Epithelial cell of prostate (primary cell): ENCODE measurements at places on chromosomes 16 and 17.

DNA sequence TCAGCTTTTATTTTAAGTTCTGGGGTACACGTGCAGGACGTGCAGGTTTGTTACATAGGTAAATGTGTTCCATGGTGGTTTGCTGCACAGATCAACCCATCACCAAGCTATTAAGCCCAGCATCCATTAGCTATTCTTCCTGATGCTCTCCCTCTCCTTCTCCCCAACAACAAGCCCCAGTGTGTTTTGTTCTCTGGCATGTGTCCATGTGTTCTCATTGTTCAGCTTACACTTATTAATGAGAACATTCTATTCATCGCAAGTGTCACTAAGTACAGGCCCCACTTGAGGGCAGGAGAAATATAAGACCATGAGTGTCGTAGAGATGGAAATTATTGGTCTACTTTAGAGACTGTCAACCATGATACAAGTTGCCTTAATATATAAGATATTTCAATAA lies 615.1 kb downstream of the CDH8 start:
- no peak for DNase-seq

- no peak for DNase-seq
These were observed 14.6 kb downstream of the HOXB1 start for GRCh38 chr17:48515925-48516900.

- no peak for DNase-seq
These were observed 92.2 kb upstream of the CPHXL start for GRCh38 chr16:75818491-75818890.

DNA sequence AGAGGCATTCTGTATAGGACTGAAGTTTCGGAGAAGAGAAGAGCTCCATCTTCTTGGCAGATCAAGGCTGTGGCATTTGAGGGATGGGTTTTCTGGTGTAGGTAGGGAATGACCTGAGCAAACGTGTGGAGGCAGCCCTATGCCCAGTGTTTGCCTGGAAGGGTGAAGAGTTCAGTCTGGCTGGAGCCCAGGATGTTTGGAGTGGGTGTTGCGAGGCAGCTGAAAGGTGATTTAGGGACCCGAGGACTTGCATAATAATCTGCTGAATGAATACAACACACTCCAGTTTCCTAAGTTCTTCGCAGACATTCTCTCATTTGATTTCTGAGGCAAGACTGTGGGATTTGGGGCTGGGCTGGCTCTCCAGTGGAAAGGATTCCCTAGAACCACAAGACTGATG lies 186.2 kb downstream of the CYLD start:
- no peak for DNase-seq

DNA sequence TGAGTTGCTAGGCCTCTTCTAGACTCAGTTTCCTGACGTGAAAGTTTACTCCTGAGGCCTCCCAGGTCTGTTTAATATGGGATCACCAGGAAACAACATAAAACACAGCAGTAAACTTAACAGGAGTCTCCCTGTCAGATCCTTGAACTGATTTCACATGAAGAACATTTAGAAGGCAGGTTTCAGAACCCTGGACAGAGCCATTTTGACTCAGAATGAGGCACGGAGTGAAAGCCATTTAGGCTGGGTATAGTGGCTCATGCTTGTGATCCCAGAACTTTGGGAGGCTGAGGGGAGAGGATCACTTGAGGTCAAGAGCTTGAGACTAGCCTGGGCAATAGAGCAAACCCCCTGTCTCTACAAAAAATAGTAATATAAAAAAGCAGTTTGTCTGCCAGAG lies 289.1 kb downstream of the CA10 start:
- DNase-seq: no peak

GRCh38 chr16:15915555-15916081 lies 27.2 kb upstream of the CEP20 start:
- DNase-seq: no peak

- DNase-seq: no peak
These were observed 5.6 kb upstream of the CD300LB start for GRCh38 chr17:74536890-74537289.

DNA sequence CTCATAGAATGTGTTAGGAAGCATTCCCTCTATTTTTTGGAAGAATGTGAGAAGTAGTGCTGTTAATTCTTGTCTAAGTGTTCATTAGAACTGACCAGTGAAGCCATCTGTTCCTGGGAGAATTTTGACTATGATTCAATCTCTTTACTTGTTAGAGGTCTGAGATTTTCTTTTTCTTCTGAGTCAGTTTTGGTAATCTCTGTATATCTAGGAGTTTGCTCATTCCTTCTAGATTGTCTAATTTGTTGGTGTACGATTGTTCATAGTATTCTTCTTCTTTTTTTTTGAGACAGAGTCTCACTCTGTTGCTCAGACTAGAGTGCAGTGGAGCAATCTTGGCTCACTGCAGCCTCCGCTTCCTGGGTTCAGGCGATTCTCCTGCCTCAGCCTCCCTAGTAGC lies 20.4 kb downstream of the NFATC3 start:
- DNase-seq: no peak

DNA sequence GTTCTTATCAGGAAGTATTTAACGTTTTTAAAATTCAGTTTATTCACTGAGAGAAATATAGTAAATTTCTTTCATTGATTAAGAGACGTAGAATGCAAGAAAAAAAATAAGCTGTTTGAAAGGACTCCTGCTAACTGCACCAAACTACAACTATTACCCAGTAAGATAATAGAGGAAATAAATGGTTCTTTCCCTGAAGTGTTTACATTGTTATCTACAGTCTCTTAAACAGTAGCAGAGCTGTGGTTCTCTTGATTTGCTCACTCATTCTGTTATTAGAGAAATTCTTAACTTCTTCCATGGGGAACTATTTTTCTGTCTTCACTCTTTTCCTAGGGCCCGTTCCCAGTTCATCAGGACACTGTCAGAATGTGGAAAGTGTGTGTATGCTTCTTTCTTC lies 973.0 kb downstream of the KCNJ2 start:
- no peak for DNase-seq

- DNase-seq: no peak
These were observed 80.4 kb upstream of the ERCC4 start for GRCh38 chr16:13839577-13839976.

GRCh38 chr17:41680426-41681040 lies 8.2 kb upstream of the EIF1 start:
- DNase-seq: no peak

GRCh38 chr16:513950-514349 lies 13.6 kb upstream of the CAPN15 start:
- no peak for DNase-seq

- DNase-seq: no peak
These were observed 29.1 kb downstream of the AKAP1 start for GRCh38 chr17:57114085-57114673.

DNA sequence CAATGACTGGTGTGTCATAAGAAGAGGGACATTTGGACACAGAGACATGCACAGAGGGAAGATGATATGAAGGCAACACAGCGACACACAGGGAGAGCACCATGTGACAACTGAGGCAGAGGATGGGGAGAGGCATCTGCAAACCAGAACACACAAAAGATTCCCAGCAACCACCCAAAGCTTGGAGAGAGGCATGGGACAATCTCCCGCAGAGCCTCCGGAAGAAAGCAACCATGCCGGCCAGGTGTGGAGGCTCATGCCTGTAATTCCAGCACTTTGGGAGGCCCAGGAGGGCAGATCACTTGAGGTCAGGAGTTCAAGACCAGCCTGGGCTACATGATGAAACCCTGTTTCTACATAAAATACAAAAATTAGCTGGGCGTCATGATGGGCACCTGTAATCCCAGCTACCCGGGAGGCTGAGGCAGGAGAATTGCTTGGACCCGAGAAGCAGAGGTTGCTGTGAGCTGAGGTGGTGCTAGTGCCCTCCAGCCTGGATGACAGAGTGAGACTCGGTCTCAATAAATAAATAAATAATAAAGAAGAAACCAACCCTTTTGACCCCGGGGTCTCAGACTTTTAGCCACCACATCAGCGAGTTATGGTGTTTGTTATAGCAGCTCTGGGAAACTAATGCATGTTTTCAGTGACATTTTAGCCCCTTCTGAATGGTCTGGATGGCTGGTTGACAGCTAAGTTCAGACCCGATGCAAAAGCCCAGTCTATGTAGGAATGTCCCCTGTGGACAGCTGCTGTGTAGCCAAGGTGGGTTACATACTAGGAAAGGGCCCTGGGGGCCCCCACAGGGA lies 13.8 kb upstream of the PLCG2 start:
- DNase-seq: no peak

DNA sequence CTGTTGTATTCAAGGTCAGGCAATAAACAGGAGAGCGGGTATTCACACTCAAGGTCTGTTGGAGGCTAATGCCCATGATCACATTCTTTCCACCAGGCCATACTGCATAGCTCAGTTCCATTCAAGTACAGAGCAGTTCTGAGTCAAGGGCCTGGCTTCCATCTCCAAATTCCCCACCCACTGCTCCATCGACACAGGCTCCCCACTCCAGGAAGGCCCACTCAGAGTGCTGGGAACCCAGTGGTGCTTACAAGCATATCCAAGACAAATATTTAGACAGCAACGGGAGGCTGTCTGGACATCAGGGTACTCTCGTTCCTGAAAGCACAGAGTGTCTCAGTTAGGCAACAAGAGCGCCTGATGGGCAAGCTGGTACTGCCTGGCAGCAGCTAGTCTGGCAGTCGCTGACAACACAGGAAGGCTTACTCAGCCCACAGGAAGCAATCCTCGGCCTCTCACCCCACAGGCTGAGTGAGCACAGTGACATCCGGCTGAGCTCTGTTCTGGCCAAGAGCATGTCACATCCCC lies 40.9 kb downstream of the RFFL start:
- no peak for DNase-seq

DNA sequence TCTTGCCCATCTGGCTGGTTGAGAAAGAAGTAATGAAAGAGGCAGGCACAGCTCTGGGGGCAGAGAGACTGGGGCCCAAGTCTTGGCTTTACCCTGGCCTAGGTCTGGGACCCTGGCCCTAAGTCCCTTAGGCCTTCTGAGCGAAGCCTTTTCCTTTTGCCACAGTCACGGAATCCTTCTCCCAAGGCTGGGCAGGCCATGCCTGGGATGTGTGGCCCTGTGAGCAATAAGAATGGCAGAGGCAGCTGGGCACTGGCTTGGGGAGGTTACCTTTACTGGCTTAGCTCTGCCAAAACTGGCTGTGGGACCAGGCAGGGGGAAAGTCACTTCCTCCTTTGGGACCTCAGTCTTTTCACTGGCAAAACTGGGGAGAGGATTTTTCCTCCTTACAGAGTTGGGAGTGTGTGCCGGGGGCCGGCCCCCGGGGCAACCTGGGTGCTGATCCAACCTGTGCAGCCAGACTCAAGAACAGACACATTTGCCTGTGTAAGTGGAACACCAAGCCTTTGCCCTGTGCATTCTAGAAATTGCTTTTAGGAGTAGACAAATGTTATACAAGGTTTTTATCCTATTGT lies 12.9 kb downstream of the FOXF1 start:
- DNase-seq: no peak

DNA sequence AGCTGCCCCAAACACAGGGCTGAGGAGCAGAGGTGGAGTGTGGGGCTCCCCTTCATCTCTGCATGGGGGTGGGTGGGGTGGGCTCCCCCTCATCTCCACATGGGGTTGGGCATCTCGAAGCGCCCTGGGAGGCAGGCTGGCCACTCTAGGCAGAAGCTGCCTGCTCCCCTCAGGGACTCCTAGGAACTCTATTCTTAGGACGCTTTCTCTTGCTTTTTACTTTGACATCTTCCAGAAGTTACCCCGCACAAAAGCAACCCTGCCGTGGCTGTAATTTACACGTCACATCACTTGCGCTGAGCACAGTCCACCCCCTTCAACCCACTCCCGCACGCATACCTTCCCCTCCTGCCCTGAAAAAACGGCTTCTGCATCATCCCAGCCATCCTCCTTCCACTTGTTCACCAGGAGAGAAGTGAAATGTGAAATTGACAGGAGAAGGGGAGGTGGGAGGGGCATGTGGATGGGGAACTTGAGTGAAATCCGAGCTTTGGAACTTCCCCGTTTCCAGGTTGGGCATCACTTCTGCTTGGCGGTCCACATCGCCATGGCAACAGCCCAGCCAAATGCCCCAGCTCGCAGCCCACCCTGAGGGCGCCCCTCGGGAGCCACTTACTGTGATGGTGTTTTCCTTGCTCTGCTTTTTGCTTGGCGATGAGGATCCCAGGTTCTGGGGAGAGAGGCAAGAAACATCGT lies 53.7 kb upstream of the RCVRN start:
- DNase-seq: no peak

- no peak for DNase-seq
These were observed 601 bp downstream of the PHKB start for GRCh38 chr16:47461598-47462266.

GRCh38 chr16:24991349-24991748 lies 23.8 kb downstream of the ARHGAP17 start:
- no peak for DNase-seq

- no peak for DNase-seq
These were observed 12.6 kb upstream of the BCAR1 start for GRCh38 chr16:75263963-75264445.
